ENCODE measurements at places on chromosomes 11 and 22.

DNA sequence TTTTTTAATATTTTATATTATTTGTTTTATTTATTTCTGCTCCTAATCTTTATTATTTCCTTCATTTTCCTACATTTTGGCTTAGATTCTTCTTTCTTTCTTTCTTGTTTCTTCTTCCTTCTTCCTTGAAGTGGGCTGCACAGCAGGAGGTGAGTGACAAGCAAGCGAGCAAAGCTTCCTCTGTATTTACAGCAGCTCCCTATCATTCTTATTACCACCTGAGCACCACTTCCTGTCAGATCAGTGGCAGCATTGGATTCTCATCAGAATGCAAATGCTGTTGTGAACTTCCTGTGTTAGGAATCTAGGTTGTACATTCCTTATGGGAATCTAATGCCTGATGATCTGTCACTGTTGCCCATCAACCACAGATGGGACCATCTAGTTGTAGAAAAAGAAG is 784.9 kb upstream of the LUZP2 start:
- DNase-seq: no peak

- no peak for DNase-seq
These were observed 46.9 kb upstream of the PICALM start for GRCh38 chr11:86115542-86116385.

DNA sequence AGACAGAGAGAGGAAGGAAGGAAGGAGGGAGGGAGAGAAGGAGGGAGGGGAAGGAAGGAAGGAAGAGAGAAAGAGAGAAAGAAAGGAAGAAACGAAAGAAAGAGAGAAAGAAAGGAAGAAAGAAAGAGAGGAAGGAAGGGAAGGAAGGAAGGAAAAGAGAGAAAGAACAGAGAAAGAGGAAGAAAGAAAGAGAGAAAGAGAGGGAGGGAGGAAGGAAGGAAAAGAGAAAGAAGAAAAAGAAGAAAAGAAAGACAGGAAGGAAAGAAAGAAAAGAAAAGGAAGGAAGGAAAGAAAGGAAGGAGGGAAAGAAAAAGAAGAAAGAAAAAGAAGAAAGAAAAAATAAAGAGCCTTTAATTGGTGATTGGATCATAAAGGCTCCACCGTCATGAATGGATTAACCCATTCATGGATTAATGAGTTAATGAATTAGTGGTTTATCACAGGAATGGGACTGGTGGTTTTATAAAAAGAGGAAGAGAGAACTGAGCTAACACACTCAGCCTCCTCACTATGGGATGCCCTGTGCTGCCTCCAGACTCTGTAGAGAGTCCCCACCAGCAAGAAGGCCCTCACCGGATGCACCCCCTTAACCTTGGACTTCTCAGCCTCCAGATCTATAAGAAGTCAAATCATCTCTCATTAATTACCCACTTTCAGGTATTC is 9.0 kb upstream of the PLAAT2 start:
- DNase-seq: no peak

GRCh38 chr22:37560608-37561211 is 430 bp downstream of the CDC42EP1 start:
- DNase-seq: no peak

DNA sequence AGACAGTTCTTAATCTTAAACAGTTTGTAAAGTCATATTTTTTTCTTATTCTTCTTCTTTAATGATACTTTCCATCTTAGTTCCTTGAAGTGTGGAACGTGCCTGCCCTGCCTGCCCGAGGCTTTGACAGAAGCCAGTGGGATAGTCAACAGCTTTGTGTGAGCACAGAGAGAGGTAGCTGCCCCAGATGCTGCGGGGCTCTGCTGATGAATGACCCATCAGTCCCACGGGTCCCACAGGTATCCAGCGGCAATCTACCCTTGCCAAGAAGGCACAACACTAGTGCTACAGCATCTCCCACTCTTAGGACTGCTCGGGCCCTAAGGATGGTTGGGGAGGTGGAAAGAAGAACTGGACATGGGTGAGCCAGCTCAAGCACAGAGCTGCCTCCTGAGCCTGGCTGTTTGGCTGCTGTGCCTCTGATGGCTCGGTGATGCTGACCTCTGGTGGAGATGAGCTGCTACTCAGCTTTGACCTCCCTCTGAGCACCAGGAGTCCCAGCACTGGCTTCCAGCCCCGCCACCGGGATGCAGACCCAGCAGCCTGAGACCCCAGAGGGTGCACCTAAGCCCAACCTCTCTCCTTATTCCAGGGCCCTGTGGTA is 11.8 kb upstream of the APLNR start:
- DNase-seq: no peak

DNA sequence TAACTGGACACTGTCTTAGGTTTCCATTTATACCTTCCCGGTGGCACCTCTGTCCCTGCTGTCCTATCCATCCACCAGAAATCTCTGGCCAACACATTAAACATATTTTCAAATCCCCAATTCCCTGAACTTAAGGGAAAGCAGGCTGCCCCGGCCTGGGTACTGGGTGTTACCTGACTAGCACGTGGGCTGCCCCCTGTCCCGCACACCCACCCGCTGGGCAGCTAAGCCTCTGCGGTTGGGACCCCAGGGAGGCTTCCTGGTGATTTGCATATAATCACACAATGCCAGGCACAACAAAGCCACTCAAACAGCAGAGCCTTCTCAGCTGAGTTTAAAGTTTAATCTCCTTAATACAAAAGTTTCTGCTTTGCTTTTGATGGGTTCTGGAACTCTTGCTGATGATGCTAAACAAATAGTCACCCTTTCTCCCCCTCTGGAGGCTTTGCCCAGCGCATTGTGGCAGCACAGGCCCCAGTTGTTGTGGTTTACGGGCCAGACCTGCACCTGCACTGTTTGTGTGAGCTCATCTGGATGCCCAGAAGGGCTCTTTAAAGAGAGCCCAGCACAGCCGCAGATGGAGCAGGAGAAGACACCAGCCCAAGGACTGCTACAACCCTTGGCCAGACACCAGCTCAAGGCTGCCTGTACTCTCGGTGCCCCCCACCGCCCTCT is 59.9 kb upstream of the POU2AF1 start:
- DNase-seq: no peak

GRCh38 chr11:83600661-83601060 is 314.5 kb upstream of the CCDC90B start:
- no peak for DNase-seq

GRCh38 chr11:61754534-61755482 is 2.4 kb downstream of the MYRF start:
- DNase-seq: no peak

GRCh38 chr11:46912526-46913150 is 5.7 kb downstream of the LRP4 start:
- DNase-seq: no peak

GRCh38 chr11:73784080-73784634 is 3.5 kb upstream of the MRPL48 start:
- no peak for DNase-seq

DNA sequence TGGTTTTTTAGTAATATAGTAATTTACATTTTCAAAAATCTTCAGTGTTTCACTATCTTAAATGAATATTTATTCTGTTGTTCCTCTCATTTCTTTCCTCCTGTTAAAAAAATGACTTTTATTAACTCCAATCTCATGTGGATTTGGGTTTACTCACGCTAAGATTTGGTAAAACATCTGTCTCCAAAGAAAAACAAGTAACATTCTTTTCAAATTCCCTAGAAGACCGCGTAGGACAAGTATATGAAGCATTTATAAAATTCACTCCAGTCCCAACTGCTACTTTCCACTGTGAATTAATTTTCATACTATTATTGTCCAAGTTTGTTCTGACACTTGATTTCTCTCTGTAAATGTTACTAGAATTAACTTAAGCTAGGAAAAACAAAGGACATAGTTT is 26.2 kb downstream of the SBF2 start:
- no peak for DNase-seq

GRCh38 chr22:31339148-31339832 is 6.9 kb downstream of the PATZ1 start:
- no peak for DNase-seq

DNA sequence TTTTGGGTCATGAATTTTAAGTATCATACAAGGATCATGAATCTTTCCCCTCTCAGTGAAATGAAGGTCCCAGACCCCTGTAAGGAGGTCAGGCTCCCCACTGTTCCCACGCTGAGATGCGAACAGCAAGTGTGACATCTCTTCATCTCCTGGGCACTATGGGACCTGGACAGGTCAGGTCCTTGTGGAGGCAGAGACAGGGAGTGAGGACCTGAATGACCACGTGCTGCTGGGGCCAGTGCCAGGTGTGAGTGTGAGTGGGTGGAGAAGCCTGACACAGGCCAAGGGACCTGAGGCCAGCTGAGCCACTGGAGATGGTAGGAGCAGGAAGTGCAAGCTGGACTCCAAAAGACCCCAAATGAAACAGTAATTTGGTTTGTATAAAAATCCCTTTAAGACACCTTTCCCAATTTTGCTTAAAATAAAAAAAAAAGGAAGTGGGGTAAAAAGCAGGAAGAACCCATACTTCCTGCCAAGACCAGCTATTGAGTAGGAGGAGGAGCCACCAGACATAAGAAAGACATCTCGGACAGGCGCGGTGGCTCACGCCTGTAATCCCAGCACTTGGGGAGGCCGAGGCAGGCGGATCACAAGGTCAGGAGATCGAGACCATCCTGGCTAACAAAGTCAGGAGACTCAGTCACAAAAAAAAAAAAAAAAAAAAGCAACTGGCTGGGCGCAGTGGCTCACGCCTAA is 35.4 kb upstream of the SERPIND1 start:
- no peak for DNase-seq

GRCh38 chr11:76424891-76425290 is 19.9 kb upstream of the EMSY start:
- no peak for DNase-seq

GRCh38 chr11:116716621-116717020 is 56.2 kb downstream of the BUD13 start:
- DNase-seq: no peak

- DNase-seq: no peak
These were observed 77.1 kb upstream of the DRD2 start for GRCh38 chr11:113552271-113552670.

DNA sequence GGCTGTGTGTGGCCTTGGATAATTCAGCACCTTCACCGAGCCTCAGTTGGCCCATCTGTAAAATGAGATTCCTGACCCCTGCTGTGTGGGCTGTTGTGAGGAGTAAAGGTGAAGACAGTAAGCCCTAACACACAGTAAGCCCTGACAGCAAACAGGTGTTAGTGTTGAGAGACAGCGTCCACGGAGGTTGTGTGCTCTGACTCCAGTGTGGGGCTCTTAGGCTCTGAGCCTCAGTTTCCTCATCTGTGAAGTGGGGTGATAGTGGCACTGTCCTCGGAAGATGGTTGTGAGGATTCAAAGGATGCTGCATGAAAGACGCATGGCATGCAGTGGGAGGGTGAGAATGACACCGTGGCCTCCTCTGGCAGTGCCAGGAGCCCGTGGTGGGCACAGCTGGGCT is 14.2 kb downstream of the DPP3 start:
- no peak for DNase-seq

- DNase-seq: no peak
These were observed 25.5 kb upstream of the DGKZ start for GRCh38 chr11:46321757-46322156.

DNA sequence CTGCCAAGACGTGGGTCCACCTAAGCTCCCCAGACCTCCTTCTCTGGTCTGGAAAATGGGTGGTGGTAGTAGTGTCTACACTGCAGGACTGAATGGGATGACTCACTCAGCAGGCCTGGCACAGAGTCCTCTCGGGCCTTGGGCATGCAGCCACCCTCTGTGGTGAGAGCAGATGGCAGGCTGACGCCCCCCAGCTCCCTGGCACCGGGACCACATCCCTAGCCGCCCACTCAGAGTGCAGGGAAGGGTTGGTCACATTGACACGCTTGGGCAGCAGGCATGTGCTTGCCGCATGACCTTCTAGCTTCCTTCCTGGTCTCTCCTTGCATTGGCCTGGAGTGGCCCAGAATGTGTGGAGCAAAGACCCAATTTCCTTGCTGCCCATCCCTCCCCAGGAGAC is 30.7 kb upstream of the PRODH start:
- DNase-seq: no peak

All from naive thymus-derived CD8-positive, alpha-beta T cell (primary cell).